NCI-H1105 treated with DMSO at 0.1 percent for 48 hours (cell line): ENCODE measurements at places on chromosomes 2 and 18.

GRCh38 chr18:48780201-48780912, 170.4 kb downstream of the SMAD7 start:
- DNase-seq = no peak

- DNase-seq = peak; percentile 20
These were observed 366.5 kb upstream of the POU3F3 start for GRCh38 chr2:104487366-104487765.

DNA sequence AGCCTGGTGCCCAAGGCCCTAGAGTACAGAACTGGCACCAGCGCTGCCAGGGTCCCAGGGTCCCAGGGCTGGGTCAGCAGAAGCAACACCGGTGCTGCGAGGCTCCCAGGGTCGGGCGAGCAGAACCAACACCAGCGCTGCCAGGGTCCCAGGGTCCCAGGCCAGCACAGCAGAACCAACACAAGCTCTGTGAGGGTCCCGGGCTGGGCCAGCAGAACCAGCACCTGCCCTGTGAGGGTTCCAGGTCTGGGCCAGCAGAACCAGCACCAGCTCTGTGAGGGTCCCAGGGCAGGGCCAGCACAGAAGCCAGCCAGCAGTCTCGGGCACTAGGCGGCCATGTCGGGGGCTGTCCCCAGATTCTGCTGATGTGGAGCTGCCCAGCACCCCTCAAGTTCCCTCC, 93.1 kb downstream of the GALR1 start:
- DNase-seq = no peak

DNA sequence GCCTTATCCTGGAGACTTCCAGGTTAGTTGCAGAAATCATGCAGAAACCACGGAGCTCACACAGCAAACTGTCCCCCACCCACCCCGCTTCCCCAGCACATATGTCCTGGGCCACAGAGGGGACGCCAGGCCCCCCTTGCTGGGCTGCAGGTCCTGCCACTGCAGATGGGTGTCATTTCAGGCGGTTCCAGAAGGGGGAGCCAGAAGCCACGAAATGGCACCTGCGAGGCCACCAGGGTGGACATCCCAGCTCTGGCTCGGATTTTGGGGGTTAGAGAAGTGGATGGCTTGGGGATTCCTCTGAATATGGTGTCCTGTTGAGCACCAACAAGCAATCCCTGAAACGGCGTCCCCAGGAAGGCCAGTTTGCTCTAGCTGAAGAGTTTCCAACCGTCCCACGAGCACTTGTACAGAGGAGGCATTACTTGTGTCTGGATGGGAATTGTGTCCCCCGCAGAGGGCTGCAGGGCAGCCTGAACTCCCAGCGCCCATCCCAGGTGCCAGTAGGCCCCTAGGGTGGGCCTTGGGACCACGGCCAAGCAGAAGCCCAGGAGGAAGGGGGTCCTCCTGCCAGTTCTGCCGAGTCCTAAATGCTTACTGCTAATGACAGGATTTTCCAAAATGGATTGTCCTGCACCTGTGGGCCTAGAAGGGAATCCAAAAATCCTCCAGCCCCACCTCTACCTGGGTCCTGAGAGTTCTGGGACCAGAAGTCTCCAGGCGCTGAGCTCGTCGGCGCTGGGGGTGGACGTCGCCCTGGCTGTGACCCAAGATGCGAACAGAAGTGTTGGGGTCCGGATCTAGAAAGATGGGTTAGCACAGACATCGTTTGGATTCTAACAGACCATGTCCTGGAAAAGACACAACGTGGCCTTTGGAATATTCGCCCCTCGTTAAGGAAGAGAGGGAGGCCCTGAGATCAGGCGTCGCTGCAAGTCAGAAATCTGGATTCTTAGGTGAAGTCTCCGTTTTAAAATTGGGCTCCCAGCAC, 14.6 kb upstream of the NFATC1 start:
- peak; percentile 11 for DNase-seq

DNA sequence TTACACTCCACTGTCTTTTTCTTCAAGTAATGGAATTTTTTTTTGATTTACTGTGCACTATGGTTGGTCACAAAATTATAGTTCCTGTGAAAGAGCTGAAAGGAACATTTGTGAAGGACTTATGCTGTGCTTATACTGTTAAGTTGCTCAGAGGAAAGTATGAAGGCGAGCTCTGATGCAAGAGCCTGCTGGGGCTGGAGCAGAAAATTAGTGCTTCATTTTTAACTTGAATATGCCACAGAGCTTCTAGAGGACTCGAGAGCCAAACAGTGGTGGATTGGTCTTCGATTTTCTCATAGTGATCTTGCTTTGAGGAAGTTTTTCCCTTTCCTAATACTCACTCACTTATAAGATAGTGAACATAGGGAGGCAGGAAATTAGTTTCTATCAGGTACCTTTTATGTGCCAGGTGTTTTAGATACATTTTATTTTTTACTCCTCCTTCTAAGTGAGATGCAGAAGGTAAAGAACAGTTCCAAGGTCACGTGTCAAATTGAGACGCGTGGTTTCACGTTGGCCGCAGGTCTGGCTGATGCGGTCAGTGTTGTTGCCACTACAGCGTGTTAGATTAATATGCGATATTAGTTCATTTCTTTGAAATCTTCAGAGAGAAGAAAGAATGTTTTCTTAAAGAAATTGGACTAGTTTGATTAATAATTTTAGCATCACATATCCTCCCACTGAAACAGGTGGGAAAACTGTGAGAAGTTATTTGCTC, 20.2 kb downstream of the GATA6 start:
- DNase-seq = no peak

DNA sequence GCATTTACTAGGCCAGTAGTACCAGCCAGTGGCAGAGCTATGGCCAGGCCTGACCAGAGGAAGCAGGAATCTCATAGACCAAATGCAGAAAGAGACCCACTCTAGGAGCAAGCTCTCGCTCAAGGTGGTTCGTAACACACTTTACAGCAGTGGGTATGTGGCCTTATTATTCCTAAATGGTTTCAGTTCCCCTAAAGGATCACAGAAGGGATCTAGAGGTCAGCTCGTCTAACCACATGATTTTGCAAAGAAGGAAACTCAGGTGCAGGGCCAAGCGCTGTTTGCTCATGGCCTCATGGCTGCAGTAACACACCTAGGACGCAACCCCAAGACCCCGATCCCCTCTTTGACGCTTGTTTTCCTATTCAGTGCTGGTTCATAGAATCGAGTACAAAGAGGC, 65.5 kb upstream of the ATG16L1 start:
- DNase-seq = no peak

DNA sequence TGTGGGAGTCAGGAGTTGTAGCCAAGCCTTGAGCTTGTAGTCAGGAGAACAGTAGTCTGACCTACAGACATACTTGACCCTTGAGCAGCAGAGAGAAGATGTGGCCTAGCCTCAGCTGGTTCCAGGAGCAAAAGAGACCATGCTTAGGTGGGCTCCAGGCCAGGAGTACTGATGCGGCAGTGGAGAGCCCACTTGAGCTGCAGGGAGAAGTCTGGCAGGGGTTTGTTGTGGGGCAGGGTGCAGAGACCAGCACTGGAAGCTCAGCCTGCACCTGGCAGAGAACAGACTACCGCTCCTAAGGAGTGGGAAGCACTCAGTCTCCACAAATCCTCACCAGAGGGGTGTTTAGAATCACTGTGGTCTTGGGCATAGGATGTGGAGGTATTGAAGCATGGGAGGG, 197.9 kb downstream of the TPGS2 start:
- DNase-seq = peak; percentile 13

DNA sequence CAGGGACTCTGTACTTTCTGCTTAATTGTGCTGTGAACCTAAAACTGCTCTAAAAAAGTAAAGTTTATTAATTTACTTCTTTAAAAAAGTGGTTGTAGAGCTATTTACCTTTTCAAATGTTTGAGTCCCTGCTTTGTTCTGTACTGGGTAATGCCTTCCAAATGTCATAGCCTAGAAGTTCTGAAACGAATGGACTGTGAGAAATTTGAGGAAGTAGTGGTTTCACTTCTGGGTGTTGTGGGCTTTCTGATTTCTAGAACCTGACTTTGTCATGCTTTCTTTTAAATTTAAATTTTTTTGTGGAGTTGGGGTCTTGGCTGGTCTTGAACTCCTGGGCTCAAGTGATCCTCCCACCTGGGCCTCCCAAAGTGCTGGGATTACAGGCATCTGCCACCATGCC, 44.6 kb downstream of the SMAD4 start:
- DNase-seq = no peak

GRCh38 chr2:226601881-226602662, 197.5 kb downstream of the IRS1 start:
- no peak for DNase-seq

DNA sequence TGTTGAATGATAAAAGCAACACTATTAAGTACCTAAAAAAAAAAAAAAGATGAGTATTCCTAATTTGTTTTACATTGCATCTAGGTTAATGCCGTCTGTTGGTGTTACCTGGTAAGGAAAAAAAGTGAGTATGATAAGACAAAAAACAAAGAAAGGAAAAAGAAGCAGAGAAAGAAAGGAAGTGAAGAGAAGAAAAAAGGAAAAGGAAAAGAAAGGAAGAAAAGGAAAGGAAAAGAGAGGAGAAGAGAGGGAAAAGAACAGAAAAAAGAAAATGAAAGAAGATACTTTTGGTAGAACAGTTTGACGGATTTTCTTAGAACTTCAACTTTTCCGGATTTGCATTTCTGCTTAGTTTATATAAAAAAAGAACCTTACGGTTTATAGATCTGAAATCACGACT, 387.9 kb downstream of the METTL4 start:
- no peak for DNase-seq

- DNase-seq = no peak
These were observed 79.4 kb downstream of the EPAS1 start for GRCh38 chr2:46376586-46376985.

GRCh38 chr18:22613788-22614187, 196.1 kb upstream of the CTAGE1 start:
- DNase-seq = no peak
